ENCODE measurements at places on chromosomes 11 and 22.
A peak's percentile ranks its signal among the peaks of the same experiment; 100 is the strongest.

- no peak for DNase-seq
Measured at GRCh38 chr11:23924226-23924625, 572.6 kb upstream of the LUZP2 start.

GRCh38 chr22:42978453-42979103 is 36.4 kb downstream of the PACSIN2 start:
- no peak for DNase-seq

- peak; percentile 38 for DNase-seq
Measured at GRCh38 chr11:67053896-67054329, 2.7 kb upstream of the RHOD start.

DNA sequence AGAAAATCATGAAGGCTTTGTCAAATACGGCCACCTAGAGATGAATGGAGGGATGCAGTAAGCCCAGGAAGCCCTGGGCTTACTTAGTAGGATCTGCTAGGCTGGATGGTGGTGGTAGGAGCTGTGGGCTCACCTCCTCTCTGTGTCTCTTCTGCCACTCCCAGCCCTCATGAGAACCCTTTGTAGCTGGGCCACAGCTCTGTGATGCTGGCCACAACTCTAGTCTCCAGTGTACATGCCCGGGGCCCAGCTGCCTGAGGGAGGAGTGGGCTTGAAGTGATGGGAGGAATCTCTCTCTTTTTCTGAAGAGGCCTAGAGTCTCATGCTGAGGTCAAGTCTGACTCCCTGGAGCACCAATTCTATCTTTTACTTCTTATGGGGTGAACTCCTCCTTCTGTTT is 32.4 kb upstream of the SYT13 start:
- DNase-seq = no peak

DNA sequence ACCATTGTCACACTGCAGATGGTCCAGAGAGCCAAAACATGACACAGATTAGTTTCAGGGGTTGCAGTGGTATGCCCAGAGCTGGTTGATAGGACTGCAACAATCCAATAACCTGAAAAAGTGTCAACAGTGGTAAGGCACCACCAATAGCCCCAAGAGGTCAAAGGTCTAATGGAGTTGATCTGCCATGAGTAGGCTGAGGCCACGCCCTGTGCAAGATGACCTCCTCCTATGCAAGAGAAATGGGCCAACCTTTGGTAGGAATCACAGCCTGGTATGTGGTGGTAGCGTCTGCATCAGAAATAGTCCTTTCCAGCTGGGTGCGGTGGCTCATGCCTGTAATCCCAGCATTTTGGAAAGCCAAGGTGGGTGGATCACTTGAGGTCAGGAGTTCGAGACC is 19.6 kb downstream of the GUCD1 start:
- DNase-seq = no peak

DNA sequence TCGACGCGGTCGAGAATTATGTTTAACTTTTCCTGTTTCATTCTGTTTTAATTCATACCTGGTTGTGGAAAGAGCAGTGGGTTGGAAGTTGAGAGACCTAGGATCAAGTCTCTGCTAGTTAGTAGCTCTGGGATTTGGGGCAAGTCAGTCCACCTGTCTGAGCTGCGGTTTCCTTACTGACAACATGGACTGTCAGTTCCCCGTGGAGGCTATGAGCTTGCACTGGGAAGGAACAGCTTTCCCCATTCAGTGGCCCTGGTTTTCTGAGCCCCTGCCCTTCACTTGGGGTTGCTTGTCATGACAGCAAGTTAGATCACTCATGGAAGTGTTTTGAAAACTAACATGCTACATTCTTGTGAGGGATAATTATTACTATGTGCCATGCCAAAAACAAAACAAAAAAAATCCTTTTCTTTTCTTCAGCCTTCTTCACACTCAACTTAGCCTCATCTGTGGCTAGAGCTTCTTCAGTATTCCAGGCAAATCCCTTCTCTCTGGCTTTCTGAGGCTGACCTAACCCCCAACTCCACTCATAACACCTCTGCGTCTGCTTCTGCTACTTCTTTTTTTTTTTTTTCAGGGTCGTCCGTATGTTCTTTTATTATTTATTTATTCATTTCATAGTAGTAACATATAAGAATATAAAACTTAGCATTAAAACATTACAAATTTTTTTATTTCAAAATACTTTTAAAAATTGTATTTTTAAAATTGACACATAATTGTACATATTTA is 43.0 kb upstream of the ZBED5 start:
- no peak for DNase-seq

DNA sequence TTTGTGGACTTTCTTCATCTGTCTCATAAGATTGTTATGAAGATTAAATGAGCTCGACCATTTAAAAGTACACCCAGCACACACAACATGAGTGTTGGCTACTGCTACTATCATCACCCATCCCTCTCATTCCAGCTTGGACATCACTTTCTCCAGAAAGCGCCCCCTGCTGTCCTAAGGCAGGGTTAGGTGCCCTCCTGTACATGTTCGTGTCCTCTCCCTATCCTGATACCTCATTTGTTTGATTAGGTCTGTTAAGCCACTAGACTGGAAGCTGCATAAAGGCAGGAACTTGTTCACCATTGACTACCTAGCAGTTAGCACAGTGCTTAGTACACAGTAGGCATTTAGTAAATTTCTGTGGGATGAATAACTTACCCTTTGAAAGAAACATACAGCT is 85.5 kb downstream of the ENTHD1 start:
- DNase-seq = no peak

- no peak for DNase-seq
Measured at GRCh38 chr22:46303347-46303965, 6.8 kb downstream of the GTSE1 start.
